T-helper 22 cell (primary cell): ENCODE measurements at places on chromosomes 11 and 22.

DNA sequence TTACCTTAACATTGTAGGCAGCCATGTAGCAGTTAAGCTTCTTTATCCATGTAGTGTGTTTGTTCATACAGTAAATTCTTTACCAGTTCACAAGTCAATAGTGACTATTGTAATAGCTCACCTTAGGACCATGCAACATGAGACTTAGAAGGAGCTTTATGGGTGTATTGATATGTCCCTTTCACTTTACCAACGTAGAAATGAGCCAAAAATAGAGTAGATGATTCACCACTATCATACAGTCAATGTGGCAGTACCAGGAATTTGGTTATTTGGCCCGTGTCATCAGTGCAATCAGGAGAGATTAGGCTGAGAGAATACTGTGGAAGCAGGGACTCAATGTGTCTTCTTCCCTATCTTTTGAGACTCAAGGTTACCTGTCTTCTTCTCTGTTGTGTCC is 4.7 kb downstream of the ZDHHC13 start:
- DNase-seq = no peak

DNA sequence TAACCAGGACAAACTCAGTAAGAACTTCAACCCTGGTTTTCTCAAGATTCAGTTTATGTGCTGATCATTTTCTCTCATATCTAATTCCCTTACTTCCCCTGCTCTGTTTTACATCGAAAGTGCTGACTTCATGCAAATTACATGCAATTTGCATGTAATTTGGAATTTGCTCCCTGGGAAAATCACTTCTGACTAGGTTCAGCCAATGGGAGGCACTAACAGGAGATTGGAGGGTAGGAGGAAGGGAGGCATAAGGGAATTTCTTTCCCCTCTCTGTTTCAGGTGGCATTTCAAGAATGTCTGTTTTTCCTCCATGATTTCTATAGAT is 363.3 kb upstream of the CCDC90B start:
- DNase-seq = no peak

GRCh38 chr11:114195981-114196731 is 100.0 kb upstream of the NNMT start:
- no peak for DNase-seq

DNA sequence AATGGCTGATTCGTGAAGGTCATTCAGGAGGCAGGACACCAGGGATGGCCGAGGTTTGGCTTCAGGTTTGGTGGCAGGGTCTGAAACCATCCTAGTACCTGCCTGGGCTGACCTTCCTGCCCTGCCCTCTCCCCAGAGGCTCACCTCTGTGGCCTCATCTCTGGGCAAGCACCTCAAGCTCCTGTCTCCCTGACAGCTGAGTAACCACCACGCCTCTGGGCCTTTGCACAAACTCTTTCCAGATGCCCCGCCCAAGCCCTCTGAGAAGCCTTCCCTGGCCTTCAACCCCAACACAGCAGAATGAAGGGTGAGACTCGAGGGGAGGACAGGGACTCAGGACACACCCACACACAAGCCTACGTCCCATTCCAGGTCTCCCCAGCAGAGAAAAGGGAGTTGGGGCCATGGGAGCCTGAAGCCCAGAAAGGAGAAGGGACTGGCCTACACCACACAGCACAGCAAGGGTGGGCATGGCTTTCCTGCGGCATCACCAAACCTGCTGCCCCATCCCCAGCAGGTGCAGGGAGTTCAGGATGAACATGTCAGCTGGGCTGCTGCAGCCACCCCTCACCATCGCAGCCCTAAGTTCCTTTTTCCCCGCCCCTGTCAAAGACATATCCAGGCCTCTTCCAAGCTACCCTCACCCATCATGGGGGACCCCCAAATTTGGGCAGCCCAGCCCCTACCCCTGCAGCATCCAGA is 2.4 kb downstream of the SHISA8 start:
- DNase-seq = no peak

DNA sequence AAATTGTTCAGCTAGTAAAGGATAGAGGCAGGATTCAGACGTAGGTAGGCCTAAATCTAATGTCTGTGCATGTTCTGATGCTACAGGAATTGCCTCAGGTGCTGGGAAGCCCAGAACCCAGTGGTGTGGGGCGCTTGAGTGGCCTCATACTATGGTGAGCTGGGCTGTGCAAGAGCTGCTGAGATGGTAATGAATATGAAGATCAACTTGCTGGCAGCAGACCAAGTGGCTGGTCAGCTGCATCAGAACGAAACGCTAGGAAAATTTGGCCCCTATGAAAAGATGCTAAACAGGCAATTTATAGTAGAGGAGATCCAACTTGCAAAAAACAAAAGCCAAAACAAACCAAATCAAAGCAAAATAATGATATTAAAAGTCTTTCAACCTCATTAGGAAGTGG is 102.7 kb downstream of the INSC start:
- no peak for DNase-seq

- no peak for DNase-seq
These were observed 28.7 kb upstream of the VPREB1 start for GRCh38 chr22:22215659-22216449.

- DNase-seq = no peak
These were observed 647 bp downstream of the SWAP70 start for GRCh38 chr11:9664276-9665171.

- DNase-seq = no peak
These were observed 589 bp downstream of the SCGB1A1 start for GRCh38 chr11:62419314-62419929.

- DNase-seq = no peak
These were observed 1.4 kb downstream of the PSMA1 start for GRCh38 chr11:14518820-14519219.

DNA sequence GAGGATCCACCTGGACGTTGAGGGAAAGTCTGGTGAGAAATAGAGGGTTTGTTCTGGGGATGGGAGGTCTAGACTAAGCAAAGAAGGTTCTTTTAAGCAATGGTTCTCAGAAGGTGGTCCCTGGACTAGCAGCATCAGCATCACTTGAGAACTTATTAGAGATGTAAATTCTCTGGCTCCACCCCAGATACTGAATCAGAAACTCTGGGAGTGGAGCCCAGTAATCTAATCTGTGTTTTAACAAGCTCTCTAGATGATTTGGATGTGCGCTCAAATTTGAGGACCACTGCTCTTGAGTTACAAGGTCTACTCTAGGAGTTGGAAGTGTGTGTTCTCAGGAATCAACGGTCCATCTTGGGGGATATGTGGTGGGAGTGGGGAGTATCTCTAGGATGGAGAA is 3.3 kb upstream of the ABCG4 start:
- no peak for DNase-seq
